ENCODE measurements at places on chromosomes 11 and 22.

- no peak for DNase-seq
These were observed 78.3 kb downstream of the ZNF280B start for GRCh38 chr22:22430111-22430820.

GRCh38 chr11:122494221-122494620, 161.3 kb upstream of the UBASH3B start:
- no peak for DNase-seq

- no peak for DNase-seq
These were observed 187.6 kb downstream of the ADAMTS15 start for GRCh38 chr11:130635937-130636630.

DNA sequence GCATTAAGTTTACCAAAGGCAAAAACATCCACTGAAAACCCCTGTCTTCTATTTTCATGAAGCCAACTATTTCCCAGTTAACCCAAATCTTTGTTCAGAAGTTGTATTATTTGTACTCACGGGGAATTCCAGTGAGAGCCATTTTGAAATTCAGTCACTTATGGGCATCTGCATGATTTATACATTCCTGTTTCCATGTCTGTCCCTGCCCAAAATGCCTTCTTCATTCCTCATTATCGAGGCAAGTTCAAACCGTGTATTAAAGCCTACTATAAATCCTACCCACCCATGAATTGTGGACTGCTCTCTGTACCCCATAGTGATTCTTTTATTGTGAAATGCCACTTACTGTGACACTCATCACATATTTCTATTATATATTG, 772.7 kb downstream of the DLG2 start:
- DNase-seq, result no peak

- no peak for DNase-seq
These were observed 2.2 kb downstream of the PPP2R5B start for GRCh38 chr11:64926689-64927088.

DNA sequence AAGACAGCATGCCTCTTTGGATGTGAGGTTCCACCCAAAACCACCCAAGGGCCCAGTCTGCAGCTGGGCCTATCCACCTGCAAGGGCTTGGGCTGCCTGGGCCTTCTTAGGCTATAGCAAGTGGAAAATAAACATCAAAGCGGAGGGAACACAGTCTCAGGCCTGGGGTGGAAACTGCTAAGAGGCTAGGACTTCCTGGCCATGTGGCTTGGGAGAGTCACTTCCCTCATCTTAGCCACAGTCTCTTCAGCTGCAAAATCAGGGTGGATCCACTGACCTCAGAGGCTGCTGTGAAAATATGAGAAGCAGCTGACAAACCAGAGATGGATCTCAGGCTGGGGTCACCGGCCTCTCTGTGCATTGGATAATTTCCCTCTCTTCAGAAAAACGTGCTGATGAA, 30.6 kb upstream of the TFIP11 start:
- DNase-seq, result peak; percentile 58

DNA sequence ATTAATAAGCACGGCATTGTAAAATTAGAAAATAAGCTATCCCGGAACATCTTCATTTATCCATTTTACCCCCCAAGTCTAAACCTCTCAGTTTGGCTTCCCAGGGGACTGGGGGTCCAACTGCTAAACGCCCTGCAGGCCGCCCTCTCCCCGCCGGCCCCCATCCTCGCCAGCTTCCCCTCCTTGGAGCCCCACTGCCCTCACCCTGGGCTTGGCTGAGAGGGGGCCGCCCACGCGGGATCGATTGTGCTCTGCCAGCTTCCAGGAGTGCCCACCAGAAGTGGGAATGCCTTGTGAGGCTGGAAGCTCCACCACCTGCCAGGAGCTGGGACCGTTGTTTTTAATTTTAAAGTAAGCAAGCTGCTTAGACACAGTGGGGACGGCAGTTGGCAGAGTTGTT, 353.5 kb downstream of the TBC1D22A start:
- DNase-seq, result no peak

DNA sequence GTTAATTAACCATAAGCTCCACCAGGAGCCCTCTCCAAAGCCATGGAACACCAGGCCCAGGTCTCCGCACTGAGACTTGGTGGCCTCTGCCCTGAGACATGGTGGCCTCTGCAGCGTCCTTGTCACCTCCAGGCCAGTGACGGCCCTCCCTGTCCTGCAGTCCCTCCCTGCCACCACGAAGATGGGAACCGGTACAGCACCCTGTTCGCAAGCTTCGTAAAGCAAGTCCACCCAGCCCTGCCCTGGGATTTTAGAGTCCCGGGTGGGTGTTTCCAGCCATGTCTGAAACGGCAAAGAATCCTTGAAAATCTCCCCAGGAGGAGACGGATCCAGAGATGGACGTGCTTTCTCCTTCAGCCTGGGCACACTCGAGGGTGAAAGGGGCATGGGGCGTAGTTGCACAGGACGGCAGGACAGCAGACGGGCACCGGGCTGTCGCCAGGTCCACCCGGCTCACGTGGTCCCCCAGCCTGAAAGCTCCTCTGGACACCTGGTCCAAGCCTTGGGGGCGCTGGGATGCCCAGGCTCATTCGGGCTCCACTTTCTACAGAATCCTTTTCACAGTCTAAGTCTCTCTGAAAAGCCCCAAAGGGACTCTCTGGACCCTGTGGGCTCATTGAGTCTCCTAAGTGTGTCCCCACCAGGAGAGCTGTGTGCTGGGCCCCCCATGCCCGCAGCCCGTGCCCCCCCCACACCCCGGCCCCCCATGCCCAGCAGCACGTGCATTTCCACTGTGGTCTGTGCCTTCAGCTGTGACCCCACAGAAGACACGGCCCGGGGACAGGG, 456.2 kb downstream of the BRD1 start:
- no peak for DNase-seq

- no peak for DNase-seq
These were observed 327.3 kb upstream of the PITPNB start for GRCh38 chr22:28246397-28246796.

GRCh38 chr11:34416088-34416487, 22.6 kb upstream of the CAT start:
- no peak for DNase-seq

- DNase-seq, result peak; percentile 83
These were observed at the start of the genes LBHD1 and UQCC3 for GRCh38 chr11:62671608-62672389. TSS of gene LBHD1 (minus strand) at chr11:62672267. CDS start at chr11:62670031, 2,236 bp downstream. TSS of gene UQCC3 (plus strand) at chr11:62671673. CDS start at chr11:62671746, 73 bp downstream.

- DNase-seq, result no peak
These were observed 6.5 kb downstream of the KCNQ1 start for GRCh38 chr11:2451336-2451735.

GRCh38 chr11:6315811-6316425, 4.4 kb downstream of the CAVIN3 start:
- DNase-seq, result peak; percentile 42

- DNase-seq, result no peak
These were observed 1.8 kb upstream of the NAALADL1 start for GRCh38 chr11:65059959-65060824.

GRCh38 chr22:41177040-41177621, 28.0 kb upstream of the L3MBTL2 start:
- no peak for DNase-seq
